ENCODE measurements at places on chromosomes 2 and 18. TPM values are rescaled to one million over a fixed set of nuclear protein-coding genes. Genes with fewer than 3 reads are reported as not detected.

Gene MOGAT1
- total RNA-seq: not detected

Gene RNF125
- total RNA-seq: 57.0 TPM

Gene IL1RL1
- 2.7 TPM for total RNA-seq

Gene EVX2
- not detected for total RNA-seq

Gene PRSS56
- not detected for total RNA-seq

Gene IL1B
- 3,994 TPM for total RNA-seq

Gene ONECUT2
- total RNA-seq: not detected

Gene CEBPZOS
- total RNA-seq: 19.3 TPM

Gene FBXO36
- 1.0 TPM for total RNA-seq

Gene ALPG
- not detected for total RNA-seq

Gene CPS1
- total RNA-seq: 0.42 TPM

Gene LRRTM4
- 0.10 TPM for total RNA-seq

Gene CASP10
- 29.7 TPM for total RNA-seq

Gene HNMT
- 42.2 TPM for total RNA-seq

Gene SMAD2
- total RNA-seq: 106 TPM

Gene GAREM2
- 1.0 TPM for total RNA-seq

Gene ANKAR
- 13.9 TPM for total RNA-seq

Gene STK39
- total RNA-seq: 12.6 TPM

Gene SERPINB13
- total RNA-seq: not detected

Gene NYAP2
- 0.10 TPM for total RNA-seq

Gene GCG
- not detected for total RNA-seq

Gene LINC00305
- total RNA-seq: not detected

Gene LYPD6
- total RNA-seq: not detected

Gene MC5R
- not detected for total RNA-seq

Gene ARHGAP15
- total RNA-seq: 334 TPM

Gene EPHA4
- total RNA-seq: 19.0 TPM

Gene VWA3B
- not detected for total RNA-seq

Gene SIX3
- not detected for total RNA-seq

Gene OSBPL1A
- 4.2 TPM for total RNA-seq

Gene MAL
- total RNA-seq: 30.4 TPM

Gene POTEC
- total RNA-seq: not detected

Gene KCNG2
- total RNA-seq: 0.10 TPM

Gene UPP2
- not detected for total RNA-seq

Gene KCNE4
- total RNA-seq: under 0.01 TPM

Gene CHST10
- total RNA-seq: 6.0 TPM

Gene ABCG5
- total RNA-seq: not detected

Gene IGFBP2
- 0.52 TPM for total RNA-seq

Gene FABP1
- not detected for total RNA-seq

Gene TGFA
- total RNA-seq: 0.63 TPM

Gene TMEFF2
- total RNA-seq: not detected

Gene GREB1L
- total RNA-seq: under 0.01 TPM

Gene TDRD15
- total RNA-seq: 0.10 TPM

Gene SDC1
- total RNA-seq: not detected

Gene LIMS2
- total RNA-seq: 1.2 TPM

Gene TWSG1
- total RNA-seq: 9.2 TPM

Gene UGT1A6
- total RNA-seq: not detected

Data from mononuclear cell (primary cell).